AG09309 (cell line): ENCODE measurements at places on chromosomes 1 and 21.

GRCh38 chr1:84584126-84584525 lies 9.9 kb upstream of the CTBS start:
- DNase-seq: no peak

DNA sequence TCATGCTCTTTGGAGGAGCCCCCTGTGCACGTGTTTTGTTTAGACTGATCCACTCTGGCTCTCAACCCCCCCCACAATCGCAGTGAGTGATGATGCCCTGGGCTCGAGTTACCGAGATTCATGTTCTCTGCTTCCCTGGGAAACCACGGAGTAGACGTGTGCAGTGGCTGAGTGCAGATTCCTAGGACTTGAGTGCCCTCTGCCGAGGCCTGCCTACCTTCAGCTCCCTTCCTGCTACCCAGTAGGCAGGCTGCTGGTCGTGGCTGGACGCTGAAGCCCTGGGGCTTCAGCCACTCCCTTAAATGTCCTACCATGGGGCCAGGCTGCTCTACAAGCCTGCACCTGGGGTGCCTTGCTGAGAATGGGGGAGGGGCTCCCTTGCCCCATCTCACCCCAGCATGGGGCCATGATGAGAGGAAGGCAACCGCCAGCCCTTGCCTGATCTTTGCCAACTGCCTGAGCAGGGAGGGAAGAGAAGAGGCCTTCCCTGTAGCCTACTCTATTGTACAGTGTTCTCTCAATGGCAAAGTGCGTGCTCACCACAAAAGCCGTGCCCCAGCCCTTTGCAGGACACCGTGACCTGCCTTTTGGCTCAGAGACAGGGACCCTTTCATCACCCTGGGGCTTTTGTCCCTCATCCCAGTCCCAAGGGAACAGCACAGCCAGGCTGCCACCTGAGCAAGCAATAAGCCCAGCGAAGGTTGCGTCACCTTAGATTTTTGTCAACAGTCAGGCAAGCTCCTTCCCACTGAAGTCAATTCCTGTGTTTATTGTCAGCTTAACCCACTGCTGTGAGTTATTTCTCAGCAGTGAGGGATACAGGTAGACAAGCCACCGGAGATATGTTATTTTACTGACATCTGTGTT lies 4.1 kb upstream of the GRIK3 start:
- no peak for DNase-seq

GRCh38 chr1:5896706-5897660 lies 95.2 kb downstream of the NPHP4 start:
- no peak for DNase-seq

- DNase-seq: no peak
Observed at GRCh38 chr1:172118618-172119017, 277.3 kb downstream of the DNM3 start.

DNA sequence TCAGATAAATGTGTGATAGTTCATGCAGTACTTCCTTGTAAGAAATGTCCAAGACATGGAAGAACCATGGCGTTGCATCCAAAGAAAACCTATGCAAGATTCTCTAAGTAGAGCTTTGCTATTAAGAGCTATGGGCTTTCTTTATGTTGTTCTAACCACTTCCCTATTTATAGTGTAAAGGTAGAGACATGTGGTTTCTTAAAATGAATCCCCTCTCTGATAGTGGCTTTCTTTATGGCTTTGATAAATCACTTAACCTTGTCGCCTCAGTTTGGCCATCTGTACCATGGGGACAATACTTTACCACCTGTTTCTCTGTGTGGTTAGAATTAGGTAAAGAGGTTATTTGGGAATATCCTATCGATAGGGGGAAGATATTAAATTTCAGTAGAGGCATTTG lies 305.5 kb downstream of the NFIA start:
- no peak for DNase-seq

DNA sequence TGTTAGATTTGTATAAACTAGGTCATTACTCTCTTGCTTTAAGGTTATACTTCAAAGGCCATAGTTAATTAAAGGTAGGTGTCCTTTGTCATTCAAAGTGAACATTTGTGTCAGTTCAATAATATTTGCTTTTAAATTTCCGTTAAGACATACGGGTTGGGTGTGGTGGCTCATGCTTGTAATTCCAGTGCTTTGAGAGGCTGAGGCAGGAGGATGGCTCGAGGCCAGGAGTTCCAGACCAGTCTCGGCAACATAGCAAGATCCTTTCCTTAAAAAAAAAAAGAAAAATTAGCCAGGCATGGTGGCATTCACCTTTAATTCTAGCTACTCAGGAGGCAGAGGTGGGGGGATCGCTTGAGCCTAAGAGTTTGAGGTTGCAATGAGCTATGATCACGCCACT lies 80.4 kb downstream of the KIF26B start:
- no peak for DNase-seq

DNA sequence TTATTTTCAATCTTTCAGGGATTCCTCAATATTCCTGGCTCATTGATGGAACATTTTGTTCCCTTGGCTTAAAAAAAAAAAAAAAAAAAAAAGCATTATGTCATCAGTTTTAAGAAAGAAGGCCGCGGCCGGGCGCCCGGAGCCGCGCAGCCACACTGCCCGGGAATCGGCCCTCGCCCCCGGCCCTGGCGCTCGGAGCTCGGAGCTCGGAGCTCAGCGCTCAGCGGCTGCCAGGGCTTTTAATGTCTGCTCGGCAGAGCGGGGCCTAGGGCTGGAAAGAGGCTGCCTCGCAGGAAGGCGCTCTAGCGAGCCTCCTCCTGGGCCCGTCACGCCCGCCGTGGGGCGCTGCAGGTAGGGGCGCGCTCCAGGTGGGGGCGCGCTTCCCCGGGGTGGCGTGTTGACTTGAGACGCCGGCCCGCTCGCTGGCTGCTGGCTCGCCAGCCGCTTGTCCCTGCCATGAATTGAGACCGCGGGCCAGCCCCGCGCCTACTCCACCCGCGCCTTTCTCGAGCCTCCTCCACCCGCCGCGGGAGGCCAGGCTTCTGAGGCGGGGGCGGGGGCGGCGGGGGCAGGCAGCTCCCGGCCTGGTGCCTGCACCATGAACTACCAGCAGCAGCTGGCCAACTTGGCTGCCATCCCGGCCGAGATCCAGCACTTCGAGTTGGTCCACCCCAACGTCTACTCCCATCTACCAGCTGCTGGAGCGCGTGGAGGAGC lies 5.4 kb upstream of the TDRD5 start:
- no peak for DNase-seq

- DNase-seq: no peak
Observed at GRCh38 chr21:46317710-46318463, 5.8 kb downstream of the C21orf58 start.

- no peak for DNase-seq
Observed at GRCh38 chr1:184745110-184745509, 9.5 kb downstream of the EDEM3 start.

GRCh38 chr1:119141660-119142059 lies 1.2 kb upstream of the WARS2 start:
- DNase-seq: no peak

GRCh38 chr1:204139952-204140351 lies 11.9 kb downstream of the ETNK2 start:
- no peak for DNase-seq

- peak; percentile 55 for DNase-seq
Observed at GRCh38 chr1:219582296-219582695, 30.6 kb downstream of the ZC3H11B start.

DNA sequence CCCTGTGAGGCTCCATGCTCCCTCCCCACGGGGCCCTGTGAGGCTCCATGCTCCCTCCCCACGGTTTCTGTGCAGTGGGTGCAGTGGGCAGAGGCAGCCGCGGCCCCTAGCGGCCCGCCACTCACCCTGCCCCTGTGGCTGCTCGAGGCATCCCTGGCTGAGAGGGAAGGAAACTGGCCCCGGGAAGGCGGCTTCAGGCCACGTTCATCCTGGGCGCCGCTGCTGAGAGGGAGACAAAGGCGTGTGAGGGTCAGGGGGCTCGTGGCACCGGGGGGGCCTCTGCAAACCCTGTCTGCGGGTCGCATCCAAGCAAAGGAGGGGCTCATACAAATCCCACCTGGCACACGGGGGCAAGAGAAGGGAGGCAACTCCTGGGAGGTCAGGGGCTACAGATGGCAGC lies 8.5 kb downstream of the CFAP410 start:
- DNase-seq: no peak

DNA sequence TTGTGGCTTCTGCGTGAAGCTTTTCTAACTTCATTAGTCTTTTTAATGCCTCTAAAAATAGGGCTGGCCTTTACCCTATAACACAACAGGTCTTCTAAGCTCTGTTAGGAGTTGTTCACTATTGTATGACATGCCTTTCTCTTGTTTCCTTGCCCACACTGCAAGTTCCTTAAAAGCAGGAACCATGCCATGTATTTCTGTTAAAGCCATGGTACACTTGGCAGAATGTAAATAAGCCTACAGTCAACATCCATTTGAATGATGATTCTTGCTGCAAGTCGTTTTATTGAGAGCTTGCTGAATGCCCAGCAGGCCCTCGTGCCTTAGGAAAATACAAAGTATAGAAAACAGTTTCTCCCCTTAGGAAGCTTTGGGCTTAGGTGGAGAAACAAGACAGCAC lies 214.6 kb downstream of the DUSP10 start:
- no peak for DNase-seq

DNA sequence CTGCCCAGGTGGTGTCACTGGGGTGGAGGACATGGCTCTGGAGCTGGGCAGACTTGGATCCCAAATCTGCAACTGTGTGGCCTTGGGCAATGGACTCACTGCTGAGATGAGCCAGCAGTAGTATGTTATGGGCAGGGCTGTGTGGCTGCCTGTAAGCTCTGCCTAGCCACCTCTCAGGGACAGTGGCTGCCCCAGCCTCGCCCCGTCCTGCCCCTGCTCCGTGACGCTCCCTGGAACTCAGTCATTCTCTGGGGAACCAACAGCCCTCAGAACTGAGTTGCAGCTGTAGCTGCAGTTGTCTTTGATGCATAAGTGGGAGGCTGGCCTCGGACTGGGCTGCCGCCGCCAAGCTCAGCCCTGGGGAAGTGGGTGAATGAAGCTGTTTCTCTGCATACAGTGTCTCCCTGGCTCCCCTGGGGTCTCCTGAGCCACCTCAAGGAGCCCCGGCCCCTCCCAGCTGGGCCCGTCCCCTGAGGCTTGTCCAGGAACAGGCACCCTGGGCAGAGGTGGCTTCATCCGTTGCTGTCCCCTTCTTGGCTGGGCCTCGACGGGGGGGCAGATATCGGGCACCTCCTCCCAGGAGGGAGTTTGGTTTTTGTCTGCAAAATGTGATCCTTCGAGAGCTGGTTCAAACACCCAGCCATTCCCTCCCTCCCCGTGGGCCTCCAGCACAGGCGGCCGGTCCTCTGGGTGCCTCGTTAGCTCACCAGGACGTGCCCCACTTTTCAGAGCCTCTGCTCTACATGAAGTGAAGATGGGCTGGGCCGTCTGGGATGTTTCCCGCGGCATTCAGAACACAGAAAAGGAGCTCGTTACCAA lies 26.2 kb upstream of the PLCH2 start:
- DNase-seq: no peak

GRCh38 chr1:80181418-80181817 lies 1174.9 kb upstream of the ADGRL4 start:
- no peak for DNase-seq

- no peak for DNase-seq
Observed at GRCh38 chr1:242133351-242133750, 134.5 kb upstream of the MAP1LC3C start.

DNA sequence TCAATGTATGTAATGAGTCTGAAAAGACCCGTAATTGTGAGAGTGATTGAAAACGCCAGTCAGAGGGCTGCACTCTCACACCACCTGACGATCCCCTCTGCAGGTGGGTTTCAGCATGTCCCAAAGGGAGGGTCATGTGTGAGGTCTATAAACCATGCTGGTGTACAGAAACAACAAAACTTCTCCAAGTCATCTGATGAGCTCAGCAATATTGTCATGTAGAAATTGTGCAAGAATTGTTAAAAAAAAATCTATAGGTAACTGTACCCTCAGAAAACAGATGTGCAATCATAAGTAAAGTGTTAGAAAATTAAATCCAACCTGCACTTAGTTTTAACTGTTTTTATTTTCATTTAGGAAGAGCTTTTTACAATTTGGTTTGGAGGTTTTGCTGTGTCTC lies 152.5 kb downstream of the PCBP3 start:
- no peak for DNase-seq

- DNase-seq: no peak
Observed at GRCh38 chr1:220929304-220929703, 50.1 kb downstream of the HLX start.

- DNase-seq: no peak
Observed at GRCh38 chr1:116767782-116768382, 13.7 kb downstream of the CD2 start.

GRCh38 chr1:29800522-29800956 lies 564.2 kb downstream of the PTPRU start:
- no peak for DNase-seq

GRCh38 chr1:60277269-60277668 lies 203.7 kb upstream of the C1orf87 start:
- no peak for DNase-seq

DNA sequence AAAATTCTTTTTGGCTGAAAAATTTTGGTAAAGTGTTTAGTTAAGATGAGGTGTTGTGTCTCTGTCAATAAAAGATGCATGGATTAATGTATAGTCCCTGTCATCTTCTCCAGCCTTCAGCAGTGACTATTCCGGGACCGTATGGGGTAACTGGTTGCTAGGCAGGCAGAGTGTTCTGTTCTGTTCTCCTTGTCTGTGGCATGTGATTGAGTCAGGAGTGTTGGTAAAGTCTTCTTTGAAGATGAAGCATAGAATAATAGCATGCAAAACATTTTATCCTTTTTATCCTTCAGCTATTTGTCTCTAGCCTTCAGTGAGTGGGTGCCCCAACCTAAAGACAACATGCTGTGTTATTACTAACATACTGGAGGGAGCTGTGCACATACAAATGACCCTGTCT lies 74.6 kb downstream of the RGL1 start:
- no peak for DNase-seq

DNA sequence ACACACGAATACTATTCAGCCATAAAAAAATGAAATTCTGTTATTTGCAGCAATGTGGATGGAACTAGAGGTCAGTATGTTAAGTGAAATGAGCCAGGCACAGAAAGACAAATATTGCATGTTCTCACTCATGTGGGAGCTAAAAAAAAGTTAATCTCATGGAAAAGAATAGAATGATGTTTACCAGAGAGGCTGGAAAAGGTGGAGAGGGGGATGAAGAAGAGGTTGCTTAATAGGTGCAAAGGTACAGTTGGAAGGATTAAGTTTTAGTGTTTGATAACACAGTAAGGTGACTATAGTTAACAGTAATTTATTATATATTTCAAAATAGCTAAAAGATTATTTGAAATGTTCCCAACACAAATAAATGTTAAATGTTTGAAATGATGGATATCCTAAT lies 10.8 kb upstream of the RGL1 start:
- no peak for DNase-seq

GRCh38 chr1:25023826-25024225 lies 93.8 kb upstream of the RUNX3 start:
- no peak for DNase-seq

DNA sequence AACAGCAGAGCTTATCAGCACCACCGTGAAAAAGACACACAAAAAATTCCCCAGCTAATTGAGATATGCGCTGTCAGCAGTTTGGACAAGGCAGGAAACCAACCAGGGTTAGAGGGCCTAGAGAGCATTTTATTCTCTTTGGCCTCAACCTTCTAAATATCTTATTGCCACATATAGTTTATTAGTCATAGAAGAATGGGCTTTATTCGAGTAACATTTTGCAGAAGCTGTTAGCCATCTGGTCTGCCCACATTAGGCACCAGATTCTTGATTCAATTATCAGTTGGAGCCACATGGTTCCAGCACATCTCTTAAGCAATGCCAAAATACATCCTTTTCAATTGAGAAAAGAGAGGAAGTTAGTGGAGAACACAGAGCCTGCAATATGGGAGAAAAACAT lies 109.9 kb upstream of the CXADR start:
- DNase-seq: no peak
